ENCODE measurements at places on chromosomes 4 and X. TPM values are rescaled to one million over a fixed set of nuclear protein-coding genes. Genes with fewer than 3 reads are reported as not detected.

DNA sequence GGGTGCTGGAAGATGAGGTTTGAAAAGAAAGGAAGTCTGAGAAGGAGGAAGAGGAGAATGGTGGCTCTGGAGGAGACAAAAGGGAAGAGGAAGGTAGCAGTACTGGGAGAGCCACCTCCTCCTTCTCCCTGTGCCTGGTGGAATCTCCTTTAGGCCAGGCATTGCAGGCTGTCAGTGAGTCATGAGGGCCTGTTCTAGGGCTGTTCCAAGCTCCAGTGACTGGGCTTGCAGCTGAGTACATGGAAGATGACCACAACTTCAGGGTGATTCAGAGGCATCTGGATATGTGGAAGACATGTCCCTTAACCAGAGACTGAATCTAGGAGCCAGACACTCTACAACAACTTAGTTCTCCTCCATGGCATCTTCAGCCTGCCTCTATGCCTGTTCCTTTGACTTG, 107.8 kb downstream of the EFNB1 start:
- DNase-seq = peak; percentile 94

DNA sequence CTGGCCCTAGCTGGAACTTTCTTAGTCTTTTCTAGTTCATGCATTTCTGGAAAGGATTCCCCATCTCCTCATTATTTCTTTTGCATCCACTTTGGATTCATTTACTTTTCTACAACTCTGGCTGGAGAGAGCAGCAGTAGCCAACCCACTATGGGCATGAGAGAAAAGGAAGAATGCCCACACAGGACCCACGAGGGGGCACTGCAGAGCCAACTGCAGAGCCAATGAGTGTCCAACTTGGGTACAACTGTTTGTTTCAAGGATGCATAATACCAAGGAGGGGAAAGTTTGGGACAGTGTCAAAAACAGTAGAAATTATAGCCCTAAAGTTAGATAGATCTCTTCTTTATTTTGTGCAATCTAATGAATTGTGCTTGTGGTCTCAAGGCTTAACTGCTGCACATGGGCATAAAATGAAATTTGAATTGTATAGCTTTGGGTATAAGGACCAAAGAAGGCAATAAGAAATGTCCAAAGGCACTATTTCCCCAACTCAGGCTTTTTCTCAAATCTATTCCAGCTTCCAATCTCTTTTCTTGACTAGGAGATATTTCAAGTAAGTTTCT, 230.6 kb downstream of the NSUN7 start:
- DNase-seq = no peak

- DNase-seq = no peak
Measured at GRCh38 chrX:100748108-100748507, 16.2 kb upstream of the SYTL4 start.

LRAT gene
- 0.03 TPM for polyA plus RNA-seq
